ENCODE measurements at places on chromosomes 7 and 10.

DNA sequence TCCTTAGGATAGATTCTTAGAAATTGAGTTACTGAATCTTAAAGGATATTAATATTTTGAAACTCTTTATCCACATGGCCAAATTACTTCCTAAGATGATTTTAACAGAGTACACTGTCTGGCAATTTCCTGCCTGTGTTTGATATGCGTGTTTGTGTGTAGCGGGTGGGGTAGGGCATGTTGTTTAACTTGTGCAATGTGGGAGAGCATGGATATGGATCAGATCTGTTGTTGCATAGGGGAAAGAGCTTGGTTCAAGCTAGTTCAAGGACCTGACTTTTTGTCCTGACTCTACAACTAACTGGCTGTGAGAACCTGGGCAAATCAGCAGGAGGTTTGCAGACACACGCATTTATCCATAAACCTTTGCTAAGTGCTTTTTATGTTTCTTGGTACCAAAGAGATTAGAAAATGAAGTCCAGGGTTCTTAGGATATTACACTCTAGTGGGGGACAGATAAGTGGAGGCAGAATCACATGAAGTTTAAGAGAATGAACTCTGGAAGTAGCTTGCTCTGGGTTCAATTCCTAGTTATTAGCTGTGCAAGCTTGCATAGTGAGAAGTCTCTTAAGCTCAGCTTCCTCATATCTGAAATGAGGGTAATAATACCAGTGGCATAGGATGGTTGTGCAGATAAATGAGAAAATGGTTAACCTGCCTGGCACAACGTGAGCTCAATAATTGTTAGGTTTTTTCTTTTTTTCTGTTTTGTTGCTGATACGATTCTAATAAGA lies 96.3 kb upstream of the PRR15 start:
- DNase-seq, result no peak

DNA sequence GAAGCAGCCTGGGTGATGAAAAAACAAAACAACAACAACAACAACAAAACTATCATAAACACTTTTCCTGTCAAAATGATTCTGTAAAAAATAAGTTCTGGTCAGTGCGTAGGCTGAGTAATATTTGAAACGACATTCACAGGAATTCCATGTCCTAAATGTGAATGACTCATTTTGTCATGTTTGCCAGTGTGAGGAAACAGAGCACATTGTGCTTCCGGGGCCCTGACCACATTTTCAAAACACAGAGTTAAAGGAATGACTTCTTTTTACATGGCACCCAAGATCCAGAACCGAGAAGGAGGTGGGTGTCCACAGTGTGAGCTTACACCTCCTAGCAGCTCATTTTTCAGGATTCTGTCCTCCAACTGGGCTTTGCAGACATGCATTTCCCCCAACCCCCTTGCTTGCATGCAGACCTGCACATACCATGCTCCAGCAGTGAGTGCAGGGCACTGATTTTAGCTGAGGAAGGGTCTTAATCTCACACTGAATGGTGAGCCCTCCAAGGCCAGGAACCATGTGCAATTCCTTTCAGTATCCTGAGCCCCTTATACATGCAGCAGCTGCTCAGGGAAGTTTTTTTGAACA lies 3.0 kb downstream of the CLRN3 start:
- DNase-seq, result no peak

GRCh38 chr7:95002775-95003174 lies 95.4 kb downstream of the PPP1R9A start:
- DNase-seq, result no peak

DNA sequence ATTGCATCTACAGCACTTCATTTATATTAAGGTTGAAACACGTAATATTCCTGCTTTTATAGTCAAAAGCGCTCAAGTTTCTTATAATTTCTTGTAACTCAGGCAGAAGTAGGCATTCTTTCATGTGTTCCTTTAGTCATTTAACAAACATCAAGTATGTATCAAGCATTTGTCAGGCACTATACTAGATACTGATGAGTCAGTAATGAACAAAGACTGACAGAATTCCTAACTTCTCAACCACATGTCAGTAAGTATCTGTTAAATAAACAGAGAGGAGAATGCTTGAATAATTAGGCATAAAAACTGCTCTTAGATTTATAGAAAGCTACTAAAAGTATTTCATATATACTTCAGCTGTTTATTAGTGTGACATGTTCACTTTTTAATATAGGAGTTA lies 9.9 kb downstream of the CRPPA start:
- DNase-seq, result no peak

All from CD4-positive, alpha-beta T cell treated with Interleukin-4 for 4 hours (primary cell).